Activated naive CD8-positive, alpha-beta T cell treated with anti-CD3 and anti-CD28 coated beads, Interleukin-2, amount 50 U/mL, for 16 hours (primary cell): ENCODE measurements at places on chromosomes 12 and 14.

DNA sequence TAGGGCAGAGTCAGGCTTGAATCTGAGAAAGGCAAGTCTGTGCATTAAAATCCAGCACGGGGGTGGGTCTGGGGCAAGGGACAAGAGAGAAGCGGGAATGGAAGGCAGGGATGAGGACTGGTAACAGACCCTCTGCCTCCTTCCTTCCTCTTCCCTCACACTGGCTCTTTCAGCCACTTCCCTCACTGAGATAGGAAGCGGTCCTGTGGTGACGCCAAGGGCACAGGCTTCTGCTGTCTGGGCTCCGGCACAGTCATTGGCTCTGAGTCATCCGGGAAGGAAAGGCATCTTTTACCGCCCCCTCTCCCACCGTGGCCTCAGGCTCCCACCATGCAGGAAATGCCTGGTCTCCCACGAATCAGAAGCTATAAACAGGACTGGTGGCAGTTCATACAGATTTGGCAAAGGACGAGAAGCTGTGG is 70.2 kb downstream of the ETV6 start:
- DNase-seq = no peak

GRCh38 chr12:107359382-107359781 is 266.0 kb upstream of the CRY1 start:
- DNase-seq = no peak

GRCh38 chr12:11987901-11988300 is 82.8 kb upstream of the BCL2L14 start:
- DNase-seq = no peak

DNA sequence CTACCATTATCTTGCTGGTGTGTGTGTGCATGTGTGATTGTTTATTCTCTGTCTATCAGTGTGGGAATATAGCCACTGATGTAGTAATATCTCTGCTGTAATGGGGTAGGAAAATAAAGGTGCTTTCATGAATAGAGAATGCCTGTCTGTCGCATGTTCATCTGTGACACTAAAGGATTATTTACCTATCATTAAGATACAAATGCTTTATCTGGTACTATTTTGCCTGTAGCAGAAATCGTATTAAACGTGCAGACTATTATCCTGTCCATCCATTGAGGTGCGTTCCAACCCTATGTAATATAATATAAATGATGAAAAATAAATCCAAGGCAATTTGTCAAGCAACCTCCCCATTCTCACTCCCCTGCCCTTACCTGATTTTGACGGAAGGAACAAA is 1215.1 kb downstream of the BCL11B start:
- DNase-seq = no peak

DNA sequence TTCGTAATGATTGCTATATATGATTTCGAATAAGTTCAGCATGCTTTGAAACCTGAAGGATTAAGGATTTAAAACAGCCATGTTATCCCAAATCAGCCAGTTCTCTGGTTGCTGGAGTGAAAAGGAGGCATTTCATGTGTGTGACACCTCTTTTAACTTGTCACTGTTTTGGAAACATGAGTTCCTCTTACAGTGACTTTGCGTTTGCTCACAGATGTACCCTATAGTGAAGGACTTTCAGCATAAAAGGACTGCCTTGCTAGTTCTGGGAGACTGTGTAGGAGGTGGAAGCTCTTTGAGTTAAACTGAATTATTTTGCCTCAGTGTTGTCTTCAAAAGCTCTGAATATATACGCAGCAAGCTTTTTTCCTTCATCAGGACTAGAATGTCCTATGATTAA is 7.6 kb downstream of the RNASE11 start:
- no peak for DNase-seq

GRCh38 chr14:73241481-73242165 is 4.3 kb downstream of the PAPLN start:
- no peak for DNase-seq

- no peak for DNase-seq
These were observed 1076.7 kb downstream of the TMTC2 start for GRCh38 chr12:83763425-83763824.

DNA sequence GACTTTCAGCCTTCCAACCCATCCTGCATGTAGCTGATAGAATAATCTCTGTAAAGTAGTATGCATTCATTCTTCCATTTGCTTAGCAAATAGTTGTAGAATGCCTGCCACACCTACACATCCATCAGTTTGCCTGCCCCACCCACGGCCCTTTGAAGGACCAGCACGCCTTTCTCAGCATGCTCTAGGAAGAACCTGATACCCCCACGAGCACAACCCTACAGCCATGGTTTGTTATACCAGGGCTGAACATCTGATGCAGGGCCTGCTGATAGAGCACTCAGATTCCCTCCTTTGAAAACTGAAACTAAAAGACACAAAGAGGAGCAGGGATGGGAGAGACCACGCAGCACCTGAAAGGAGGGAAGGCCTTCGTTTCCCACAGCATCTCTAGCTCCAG is 205.1 kb downstream of the ANO2 start:
- DNase-seq = no peak

- no peak for DNase-seq
These were observed 663 bp downstream of the PTGER2 start for GRCh38 chr14:52314595-52315354.

DNA sequence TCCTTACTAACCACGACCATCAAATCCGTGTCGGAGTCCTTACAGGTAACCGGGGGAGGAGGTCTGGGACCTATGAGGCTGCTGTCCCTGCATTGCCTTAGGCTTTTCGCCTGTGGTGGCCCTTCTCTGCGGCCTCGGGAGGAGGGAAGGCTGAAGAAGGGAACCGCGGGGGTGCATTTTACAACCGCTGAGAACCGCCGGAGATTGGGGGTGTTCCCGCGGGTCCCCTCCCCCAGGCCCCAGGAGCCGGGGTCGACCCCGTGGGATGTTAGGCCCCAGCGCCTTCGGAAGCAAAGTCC is 549 bp downstream of the GPHN start:
- DNase-seq = no peak

DNA sequence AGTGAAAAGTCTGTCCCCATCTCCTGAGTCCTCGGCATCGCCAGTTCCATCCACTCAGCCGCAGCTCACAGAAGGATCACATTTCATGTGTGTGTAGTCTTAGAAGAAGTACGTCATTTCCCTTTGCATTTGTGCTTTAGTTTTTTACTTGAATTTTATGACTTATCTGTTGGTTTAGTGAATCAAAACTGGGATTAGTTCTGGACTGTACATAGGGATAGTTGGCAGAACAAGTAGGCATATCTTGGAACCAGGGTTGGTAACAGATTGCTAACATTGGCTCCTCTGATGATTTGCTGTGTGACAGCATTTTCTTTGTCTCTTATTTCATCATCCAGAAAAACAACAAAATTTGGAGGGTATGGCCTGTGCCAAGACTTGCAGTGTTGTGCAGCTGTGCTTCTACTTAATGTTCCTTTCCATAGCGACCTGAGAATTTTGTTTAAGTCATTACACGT is 69.6 kb upstream of the AEBP2 start:
- no peak for DNase-seq

- DNase-seq = no peak
These were observed 8.3 kb downstream of the MVK start for GRCh38 chr12:109581856-109582255.

DNA sequence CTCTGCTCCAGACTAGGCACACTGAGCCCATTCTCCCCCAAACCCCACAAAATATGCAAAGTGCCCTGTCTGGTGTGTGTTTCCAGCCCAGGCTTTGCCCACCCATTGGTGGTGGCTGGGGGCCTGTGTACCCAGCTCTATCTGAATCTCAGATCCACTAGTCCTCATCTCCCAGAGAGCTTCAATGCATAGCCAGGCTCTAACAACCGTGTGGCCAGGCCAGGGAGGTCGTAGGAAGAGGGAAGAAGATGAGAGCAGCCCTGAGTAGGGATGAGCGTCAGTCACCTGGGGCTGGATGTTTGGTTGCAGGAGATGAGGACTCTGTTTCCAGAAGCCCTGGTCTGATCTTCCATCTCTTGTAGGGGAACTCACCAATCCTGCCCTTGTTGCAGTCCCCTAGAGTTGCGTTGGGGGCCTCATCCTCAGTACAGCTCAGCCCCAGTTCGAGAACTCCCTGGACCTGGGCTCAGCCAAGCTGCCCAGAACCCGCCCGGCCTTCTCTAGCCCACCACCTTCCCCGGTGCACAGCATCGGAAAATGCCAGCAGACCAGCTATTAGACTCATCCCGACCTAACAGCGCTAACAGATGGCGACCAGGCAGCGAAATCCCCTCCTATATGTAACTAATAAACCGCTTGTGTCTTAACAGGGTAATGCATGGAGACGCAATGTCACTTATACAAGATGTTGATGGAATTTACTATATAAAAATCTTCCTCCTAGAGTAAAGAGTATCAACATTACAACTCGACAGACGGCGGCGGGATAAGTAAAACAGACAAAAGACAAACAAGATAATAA is 3.2 kb upstream of the LHX5 start:
- DNase-seq = no peak
